Activated CD8-positive, alpha-beta memory T cell treated with anti-CD3 and anti-CD28 coated beads, Interleukin-2, amount 10 ng/mL, durations not matched to agents 7 days and 5 days (primary cell): ENCODE measurements at places on chromosomes 7 and 10. TPM values are rescaled to one million over a fixed set of nuclear protein-coding genes. Genes with fewer than 3 reads are reported as not detected.

Gene OR2A12
- not detected for total RNA-seq

Gene PGAM1
- 582 TPM for total RNA-seq

Gene CPXM2
- not detected for total RNA-seq

Gene GRM8
- total RNA-seq: not detected

Gene LIPF
- not detected for total RNA-seq

Gene SFTPA1
- total RNA-seq: not detected

- no peak for DNase-seq
These were observed 5.0 kb upstream of the CCM2 start for GRCh38 chr7:44994877-44995554.

DNA sequence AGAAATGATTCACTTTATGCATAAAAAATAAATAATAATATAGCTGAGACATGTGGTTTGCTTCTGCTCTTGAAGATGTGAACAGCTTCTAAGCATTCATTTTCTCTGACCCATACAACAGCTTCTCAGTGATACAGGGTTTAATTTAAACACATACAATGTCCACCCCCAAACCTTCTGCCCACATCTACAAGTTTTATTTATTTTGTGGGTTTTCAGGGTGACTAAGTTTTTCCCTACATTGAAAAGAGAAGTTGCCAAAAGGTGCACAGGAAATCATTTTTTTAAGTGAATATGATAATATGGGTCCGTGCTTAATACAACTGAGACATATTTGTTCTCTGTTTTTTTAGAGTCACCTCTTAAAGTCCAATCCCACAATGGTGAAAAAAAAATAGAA lies 17.2 kb downstream of the INHBA start:
- DNase-seq: no peak

DNA sequence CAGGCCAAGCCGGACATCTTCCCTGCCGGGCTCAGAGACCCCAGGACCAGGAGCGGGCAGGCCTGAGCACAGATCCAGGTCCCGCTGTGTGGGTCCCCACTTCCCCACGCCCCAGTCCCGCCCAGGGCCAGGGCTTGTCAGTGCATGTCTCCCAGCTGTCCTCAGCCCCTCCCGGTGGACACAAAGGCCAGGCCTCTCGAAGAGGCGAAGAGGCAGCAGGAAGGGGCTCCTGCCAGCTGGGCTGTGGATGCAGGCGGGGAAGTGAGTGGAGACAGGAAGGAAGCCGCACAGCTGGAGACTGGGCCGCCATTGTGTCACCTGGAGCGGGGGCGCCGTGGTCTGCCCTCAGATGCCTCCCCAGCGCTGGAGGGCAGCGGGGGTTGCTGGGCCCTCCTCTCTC lies 4.8 kb downstream of the GRIFIN start:
- DNase-seq: no peak
